ENCODE measurements at places on chromosomes 1 and 21.

DNA sequence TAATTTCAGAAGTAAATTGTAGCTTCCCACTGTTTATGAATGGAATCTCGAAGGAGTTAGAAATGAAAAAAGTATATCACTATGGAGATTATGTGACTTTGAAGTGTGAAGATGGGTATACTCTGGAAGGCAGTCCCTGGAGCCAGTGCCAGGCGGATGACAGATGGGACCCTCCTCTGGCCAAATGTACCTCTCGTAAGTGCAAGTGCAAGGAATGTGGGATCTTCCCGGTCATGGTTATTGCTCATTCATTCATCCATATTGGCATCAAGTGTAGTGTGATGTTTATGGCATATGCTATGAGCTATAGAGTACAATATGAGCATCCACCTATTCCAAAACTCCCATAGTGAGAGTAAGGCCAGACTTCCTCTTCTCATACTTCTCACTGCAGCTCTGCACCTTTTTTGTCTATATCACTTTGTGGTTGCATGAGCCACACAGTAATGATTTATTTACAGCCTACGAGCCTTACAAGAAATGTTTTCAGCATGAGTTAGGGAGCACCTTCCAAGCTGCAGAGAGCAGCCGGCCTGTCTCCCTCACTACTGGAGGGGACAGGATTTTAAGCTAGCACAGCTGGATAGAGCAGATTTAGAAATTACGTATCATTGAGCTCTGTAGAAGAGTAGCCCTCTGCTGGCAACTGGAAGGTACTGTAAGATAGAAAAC lies 24.9 kb upstream of the CR1L start:
- peak; percentile 35 for DNase-seq

GRCh38 chr1:14128096-14128495 lies 428.1 kb downstream of the PRDM2 start:
- peak; percentile 50 for DNase-seq

GRCh38 chr1:244236721-244237120 lies 185.6 kb downstream of the ZBTB18 start:
- DNase-seq: no peak

GRCh38 chr1:232951180-232951579 lies 769 bp downstream of the NTPCR start:
- DNase-seq: no peak

DNA sequence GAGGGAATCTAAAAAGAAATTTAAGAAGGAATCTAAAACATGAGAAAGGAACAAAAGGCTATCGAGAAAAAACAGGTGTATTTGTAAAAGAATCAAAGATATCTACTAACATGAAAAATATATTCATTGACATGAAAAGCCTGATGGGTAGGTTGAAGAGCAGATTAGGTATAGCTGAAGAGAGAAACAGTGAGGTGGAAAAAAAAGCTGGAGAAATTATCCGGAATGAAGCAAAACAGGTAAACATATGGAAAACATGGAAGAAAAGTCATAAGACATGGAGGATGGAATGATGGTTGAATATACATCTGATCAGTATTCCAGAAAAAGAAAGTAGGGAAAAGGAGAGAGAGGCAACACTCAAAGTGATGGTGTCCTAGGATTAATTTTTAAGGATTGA lies 9.6 kb downstream of the EVA1C start:
- no peak for DNase-seq

- no peak for DNase-seq
Observed at GRCh38 chr1:241976229-241976628, 18.7 kb downstream of the BECN2 start.

DNA sequence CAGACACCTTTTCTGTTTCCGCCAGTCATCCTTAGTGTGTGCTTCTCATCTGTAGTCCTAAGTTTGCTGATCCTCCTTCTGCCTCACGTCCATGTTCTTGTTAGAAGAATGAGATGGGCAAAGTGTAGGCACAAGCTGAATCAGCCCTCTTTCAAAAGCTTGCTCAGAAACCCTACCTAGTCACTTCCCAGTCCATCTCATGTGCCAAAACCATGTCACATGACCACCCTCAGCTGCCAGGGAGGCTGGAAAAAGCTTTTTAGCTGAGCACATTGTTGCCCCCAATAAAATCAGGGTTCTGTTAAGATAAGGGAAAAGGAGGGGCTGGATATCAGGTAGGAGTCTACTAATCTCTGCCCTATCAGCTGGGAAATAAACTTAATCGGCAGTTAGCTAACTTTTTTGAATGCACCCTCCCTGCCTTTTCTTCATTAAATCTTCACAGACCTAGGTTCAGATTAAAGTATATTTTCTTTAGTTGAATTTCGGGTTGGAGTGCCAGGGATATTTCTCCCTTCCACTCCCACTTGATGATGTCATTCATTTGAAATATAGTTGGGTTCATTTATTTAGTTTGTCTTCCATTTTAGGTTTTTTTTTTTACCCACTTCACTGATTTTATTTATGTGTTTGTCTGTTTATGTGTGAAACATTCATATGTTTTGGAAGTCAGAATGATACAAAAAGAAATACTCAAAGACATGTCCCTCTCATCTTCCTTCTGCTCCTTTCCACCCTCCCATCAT lies 129.2 kb downstream of the ROR1 start:
- DNase-seq: peak; percentile 59

DNA sequence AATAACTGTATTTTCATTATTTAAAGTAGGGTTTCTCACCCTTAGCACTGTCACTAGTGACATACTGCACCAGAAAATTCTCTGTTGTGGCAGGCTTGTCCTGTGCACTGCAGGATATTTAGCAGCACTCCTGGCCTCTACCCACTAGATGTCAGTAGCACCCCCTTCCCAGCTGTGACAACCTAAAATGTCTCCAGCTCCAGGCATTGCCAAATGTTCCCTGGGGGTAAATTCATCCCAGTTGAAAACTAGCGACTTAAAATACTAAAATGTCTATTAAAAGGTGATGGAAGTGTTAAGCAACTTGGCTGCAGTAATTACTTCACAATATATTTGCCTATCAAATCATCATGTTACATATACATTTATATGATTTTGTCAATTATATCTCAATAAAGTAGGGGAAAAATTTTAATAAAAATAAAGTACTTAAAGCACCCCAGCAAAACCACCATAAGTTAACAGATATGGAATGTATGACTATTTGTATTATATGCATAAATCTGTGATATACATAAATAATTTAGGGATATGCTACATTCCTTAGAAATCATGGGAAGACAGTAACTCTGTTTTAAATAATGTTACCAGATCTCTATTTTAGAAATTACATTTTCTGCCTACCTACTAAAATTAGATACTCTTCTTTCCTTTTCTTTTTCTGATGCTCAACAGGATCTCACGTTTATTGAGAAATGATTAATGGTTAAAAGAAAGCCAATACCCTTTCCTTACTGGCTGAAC lies 74.6 kb downstream of the ARID4B start:
- peak; percentile 65 for DNase-seq

DNA sequence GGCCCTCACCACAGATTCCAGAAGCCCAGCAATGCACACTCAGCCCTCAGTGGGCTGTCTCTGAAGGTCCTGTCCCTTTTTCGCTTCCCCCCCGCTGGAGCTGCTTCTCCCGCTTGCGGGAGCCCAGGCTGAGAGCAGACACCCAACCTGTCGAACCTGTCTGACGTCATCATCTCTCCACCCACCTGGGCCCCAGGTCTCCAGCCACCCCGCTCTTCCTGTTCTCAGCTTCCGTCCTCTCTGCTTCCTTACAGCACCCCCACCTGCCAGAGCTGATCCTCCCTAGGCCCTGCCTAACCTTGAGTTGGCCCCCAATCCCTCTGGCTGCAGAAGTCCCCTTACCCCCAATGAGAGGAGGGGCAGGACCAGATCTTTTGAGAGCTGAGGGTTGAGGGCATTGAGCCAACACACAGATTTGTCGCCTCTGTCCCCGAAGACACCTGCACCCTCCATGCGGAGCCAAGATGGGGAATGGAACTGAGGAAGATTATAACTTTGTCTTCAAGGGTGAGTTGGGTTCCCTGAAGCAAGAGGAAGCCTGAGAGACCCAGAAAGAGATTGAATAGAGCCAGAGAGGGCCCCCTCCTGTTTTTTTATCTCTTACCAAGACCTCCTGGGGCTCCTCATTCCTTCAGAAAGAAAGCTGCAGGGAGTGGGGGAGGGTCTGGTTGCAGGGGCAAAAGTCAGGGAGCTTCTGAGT lies at the start of gene RAB25:
Gene RAB25 (plus strand): TSS at position 224 of the 700 bp plus-strand sequence. CDS start 241 bp downstream, at position 465.
- DNase-seq: no peak

DNA sequence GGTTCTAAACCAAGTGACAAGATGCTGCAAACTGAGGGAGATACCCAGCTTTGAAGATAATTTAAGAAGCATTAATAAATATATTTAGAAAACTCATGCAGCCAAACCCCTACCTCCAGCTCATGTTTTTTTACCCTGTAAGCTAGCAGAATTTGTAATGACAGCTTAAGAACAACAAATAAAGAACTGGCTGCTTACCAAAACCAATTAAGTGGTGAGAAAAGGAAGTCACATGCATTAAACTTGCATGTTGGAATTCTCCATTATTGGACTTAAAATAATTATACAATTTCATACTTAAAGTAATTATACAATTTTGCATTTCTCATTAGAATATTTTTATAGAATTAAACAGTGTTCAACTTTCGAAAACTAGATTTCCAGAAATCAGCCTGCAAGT lies 75.6 kb upstream of the CNIH3 start:
- DNase-seq: no peak

DNA sequence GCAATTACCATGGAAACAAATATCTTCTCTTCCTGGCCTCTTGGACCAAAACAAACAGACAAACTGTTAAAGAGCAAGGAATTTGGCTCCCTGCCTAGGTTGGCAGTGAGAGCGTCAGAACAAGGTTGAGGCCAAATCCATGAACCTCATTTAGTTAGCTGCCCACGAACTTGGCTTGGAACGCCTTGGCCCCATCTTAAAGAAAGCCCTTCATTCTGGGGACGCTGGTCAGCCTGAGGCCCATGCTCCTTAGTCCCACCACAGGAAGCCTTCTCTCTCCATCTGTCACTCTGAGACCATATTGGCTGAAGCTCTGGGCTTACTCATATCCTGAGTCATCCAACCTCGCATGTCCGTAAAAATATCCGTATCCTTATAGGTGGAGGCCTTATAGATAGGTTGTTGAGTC lies 62.4 kb upstream of the DIRAS3 start:
- peak; percentile 79 for DNase-seq

GRCh38 chr1:228944296-228944695 lies 209.0 kb downstream of the RHOU start:
- no peak for DNase-seq

DNA sequence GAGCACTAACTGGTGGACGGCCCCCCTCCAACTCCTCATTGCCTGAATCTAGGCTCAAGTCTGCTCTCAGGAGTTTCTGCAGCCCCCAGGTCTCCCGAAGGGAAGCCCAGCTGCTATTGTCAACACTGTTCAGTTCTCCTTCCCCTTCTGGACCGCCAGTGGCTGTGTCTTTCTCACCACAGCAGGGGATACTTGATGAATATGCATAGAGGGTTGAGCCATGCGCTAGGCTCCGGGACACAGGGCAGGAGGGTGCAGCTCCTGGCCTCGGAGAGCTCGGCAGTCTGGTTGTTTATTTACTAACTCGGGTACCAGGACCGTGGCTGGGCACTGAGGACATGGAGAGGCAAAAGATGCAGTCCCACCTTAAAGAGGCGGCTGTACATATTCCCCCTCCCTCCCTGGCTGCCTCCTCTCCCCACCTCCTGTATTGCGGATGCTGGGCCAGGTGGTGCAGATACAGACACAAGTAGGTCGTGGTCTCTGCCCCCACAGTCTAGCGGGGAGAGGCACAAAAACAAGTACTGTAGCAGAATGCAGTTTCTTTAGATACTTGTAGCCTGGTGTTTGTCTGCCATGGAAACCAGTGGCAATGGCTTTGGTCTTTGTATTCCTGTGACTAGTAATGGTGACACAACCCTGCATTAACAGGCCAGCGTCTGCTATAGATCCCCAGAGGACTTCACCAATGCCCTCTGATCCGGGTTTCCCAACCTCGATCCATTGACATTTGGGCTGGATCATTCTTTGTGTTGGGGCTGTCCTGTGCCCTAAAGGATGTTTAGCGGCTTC lies 26.2 kb downstream of the ARHGEF10L start:
- no peak for DNase-seq
